ENCODE measurements at places on chromosomes 12 and 14.

- no peak for DNase-seq
Observed at GRCh38 chr14:64952598-64953309, 10.2 kb upstream of the GPX2 start.

DNA sequence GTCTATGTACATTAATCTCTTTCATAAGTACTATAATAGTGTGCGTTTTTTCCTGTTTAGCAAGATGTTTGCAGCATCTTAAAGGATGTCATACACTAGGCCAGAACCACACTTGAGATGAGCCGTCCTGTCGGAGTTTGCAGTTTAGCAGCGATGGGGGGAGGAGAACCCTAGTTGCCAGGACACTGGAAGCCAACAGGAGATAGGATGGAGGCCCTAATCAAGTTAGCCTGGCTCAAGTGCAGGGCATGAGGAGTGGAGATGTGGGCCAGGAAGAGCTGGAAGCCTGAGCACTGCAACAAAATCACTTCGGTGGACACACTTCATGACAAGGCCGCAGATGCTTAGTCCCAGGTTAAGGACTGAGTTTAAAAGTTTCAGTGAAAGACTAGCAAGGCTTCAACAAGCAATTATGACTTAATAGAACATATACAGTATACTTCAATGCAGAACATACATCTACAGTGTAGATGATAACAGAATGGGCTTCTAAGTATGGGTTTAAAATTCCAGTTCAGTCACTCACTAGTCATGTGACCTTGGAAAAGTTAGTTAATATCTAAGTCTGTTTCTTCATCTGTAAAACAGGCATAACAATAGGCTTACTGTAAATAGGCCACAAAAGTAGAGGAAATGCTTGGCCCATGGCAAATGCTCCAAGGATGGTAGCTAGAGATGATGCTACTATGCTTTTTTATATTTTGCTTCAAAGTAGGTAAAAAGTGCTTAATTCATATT, 77.1 kb downstream of the PTPN21 start:
- no peak for DNase-seq

- DNase-seq: no peak
Observed at GRCh38 chr12:80659512-80660063, 47.8 kb upstream of the MYF6 start.

DNA sequence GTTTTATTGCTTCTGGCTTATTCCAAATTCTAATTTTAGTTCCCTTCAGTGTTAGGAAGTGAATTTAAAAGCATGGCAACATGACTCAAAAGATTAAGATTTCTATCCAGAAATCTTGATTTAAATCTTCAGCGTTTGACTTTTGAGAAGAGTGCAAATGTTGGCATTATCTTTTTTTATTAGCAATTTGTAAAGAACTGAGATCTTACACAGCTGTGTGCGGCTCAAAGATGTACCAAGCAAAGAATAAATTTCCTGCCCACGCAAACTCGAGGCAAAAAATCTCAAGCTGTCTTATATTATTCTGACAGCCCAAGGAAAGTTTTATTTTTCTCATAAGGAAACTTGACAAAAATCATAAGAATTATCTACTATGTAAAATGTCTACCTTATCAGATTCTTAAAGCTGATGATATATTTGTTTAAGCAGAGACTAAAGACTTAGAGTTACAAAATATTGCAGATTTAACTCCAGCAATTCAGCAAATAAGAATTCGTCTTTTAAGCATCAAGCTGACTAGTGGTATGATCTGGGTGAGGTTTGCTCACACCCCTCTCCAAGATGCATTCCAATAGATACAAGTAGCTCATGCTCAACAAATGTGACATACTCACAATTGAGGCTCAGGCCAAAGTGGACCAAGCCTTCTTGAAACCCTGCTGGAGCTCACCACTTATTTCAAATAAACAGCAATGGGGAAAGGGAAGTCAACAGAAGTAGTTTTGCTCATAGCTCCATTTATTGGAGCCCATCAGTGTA, 47.4 kb upstream of the POC1B start:
- DNase-seq: no peak

DNA sequence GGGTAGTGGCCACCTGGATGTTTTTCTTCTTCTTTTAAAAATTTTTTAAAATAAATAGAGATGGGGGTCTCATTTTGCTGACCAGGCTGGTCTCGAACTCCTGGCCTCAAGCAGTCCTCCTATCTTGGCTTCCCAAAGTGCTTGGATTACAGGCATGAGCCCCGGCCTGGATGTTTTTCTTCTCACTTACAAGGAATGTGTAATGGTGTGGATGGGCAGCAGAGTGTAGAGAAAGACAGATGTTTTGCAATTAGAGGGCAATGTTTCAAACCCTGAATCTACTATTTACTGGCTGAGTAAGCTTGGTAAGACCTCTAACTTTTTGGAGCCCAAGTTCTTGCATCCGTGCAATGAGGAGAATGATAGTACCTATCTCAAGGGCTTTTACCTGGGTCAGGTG, 48.1 kb downstream of the ADCK1 start:
- no peak for DNase-seq

DNA sequence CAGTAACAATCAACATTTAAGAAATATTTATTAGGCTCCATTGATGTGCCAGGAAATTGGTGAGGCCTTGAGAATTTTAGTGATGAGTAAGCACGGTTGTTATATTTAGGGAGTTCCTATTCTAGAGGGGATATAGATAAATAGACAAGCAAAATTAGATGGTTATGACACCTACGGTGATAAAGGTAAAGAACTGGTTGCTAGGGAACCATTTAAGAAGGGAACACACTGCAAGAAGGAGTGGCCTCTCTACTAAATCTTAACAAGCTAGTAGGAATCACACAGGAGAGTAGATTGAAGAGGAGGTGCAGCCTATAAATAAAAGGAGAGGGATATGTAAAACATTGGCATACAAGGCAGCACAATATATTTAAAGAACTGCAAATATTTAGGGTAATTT, 155.2 kb downstream of the LRIG3 start:
- DNase-seq: no peak

GRCh38 chr12:121668750-121669520, 519 bp downstream of the MORN3 start:
- DNase-seq: no peak

DNA sequence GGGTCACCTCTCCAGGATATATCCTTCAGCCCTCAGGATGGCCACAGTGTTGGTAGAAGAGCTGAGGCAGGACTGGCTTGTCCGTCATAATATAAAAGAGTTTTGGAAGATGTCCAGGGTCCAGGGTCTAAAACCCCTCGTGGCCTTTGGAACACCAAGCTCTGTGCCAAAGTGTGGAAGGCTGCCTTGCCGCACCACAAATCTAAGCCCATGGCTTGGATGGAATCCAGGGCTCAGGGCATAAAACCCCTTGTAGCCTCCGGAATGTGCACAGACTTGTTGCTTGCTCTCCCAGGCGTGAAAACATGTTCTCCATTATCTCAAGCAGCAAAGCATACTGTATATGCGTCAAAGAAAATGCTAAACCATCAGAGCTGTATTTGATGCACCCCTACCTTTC, 46.7 kb downstream of the TNFAIP2 start:
- DNase-seq: no peak

DNA sequence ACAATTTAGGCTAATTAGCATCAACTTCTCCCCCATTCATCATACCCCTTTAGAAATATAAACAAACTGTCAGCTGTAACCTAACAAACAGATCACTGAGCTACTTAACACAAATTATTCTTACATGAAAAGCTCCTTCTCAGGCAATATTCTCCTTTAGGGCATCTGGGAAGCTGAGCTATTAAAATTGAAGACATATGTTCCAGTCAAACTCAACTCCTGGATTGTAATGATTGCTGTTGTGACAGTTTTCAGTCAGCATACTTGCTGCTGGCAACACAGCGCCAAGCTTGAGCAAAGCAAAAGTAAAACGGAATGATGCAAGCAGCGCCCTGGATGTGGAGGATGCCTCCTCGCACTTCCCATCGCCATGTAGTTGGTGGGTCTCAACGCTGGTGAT, 82.4 kb downstream of the SLC25A21 start:
- no peak for DNase-seq

- DNase-seq: peak; percentile 65
Observed at GRCh38 chr12:12885096-12885792, 6.1 kb upstream of the GPRC5A start.

GRCh38 chr12:26009593-26009992, 51.1 kb downstream of the RASSF8 start:
- no peak for DNase-seq

- no peak for DNase-seq
Observed at GRCh38 chr12:79927772-79928474, 7.0 kb downstream of the PPP1R12A start.

- DNase-seq: no peak
Observed at GRCh38 chr12:93741659-93742109, 64.5 kb downstream of the CRADD start.

DNA sequence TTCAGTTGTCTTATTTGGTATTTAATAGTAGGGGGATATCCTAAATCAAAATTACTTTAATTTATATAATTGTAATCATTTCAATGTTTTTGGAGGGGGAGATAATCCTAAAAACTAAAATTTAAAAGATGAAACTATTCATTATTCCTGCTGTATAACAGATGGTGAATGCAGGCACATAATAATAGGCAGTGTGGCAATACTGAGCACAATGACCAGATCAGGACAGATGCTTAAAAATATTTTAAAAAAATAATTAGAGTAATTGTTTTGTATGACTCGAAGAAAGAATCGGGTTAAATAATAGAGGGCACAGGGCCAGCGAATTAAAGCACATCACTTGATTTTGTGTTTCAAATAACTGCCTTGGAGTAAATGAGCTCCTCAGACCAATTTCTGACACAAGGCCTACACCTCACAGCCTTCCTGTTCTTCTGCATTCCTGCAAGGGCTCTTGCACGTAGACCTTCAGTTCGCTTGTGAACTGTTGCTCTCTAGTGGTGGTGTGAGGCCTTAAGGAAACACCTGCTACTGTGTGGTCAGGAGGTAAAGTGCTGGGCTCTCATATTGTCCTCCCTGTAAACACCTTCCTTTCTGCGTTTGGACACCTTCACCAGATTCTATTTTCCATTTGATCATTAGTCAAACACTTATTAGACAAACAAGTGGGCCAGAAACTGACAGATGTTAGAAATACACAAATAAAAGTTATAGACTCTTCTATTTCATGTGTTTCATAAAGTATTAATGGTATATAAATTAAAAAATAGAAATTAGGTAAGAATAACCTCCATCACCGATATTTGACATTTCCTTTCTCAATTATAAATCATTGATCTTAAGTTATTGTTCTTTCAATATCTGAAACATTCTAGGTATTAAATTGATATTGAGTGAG, 29.3 kb upstream of the KLRF1 start:
- DNase-seq: no peak

GRCh38 chr14:72332046-72332445, 399.8 kb downstream of the RGS6 start:
- DNase-seq: no peak

- no peak for DNase-seq
Observed at GRCh38 chr12:58412461-58413060, 471.2 kb downstream of the ATP23 start.

DNA sequence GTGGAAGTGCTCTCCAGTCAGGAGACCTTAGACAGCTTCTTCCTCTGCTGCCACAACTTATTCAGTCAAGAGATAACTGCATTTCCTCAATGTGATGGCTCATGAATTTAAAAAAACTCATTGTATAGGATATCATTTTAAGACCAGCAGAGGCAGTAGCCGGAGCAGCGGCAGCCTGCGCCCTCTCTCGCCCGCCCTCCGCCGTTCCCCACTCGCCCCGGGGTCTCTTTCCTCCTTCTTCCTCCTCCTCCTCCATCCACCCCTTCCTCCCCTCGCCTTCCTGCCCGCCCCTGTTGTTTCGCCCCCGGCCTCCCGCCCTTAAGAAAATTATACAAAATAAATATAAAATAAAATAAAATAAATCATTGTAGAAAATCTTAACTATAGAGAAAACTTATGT, 687.6 kb downstream of the FLRT2 start:
- DNase-seq: no peak

DNA sequence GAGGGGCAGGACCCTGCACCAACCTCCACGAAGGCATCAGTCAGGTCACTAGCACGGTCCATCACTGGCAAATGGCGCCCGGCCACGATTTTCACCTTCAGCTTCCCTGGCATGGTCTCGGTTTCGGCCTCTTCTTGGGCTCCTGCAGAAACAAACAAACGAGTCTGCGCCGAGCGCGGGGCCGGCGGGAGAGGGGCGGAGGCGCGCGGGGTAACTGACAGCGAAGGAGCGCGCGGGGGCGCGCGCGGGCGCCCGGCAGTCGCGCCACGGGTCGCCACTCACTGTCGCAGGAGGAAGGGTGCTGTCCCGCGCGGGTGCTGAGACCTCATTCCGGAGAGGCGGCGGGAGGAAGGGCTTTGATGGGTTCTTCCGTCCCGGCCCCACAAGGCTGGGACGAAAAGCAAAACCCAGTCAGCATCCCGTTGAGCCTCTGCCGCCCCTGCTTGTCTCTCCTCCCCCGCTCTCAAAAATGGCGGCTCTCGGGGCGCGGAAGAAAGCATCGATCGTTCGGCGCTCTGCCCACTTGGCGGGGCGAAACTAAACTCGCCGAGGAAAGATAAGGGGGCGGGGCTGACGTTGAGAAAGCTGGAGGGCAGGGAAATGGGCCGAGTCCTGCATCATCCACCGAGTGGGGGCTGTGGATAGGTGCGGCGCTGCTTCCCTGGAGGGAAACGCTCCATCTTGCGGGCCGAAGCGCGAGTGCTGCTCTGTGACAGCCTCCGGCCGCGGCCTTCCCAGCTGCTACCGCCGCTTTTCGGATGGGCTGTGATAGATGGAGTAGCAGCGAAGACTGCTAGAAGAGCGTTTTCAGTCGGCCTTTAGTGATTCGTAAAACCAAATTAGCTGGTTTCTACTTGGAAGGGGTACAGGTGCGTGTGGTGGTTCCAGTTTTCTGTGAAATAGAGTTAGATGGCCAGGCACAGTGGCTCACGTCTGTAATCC, at the start of gene C2CD5:
C2CD5 (minus strand) TSS at position 505 of the 942 bp plus-strand sequence; CDS start at position 113, 392 bp downstream.
- DNase-seq: peak; percentile 86

- DNase-seq: no peak
Observed at GRCh38 chr14:58309086-58309485, 10.7 kb downstream of the ARID4A start.

DNA sequence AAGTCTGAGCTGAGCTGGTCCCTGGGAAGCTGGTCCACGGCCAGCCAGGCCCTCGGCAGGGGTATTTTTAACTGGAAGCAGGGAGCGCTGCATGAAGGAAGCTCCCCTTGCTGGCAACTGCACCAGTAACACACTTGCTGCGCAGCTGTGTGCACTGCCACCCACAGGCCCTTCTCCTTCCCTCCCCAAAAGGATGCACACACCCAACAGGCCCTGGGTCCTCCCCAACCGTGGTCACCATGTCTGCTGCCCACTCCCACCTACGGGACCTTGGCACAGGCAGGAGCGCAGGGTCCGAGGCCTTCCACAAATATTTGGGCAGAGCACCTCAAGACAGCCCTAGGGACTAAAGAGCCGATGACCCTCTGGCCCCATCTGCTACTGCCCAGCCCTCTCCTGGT, 157.0 kb upstream of the PRMT8 start:
- no peak for DNase-seq

DNA sequence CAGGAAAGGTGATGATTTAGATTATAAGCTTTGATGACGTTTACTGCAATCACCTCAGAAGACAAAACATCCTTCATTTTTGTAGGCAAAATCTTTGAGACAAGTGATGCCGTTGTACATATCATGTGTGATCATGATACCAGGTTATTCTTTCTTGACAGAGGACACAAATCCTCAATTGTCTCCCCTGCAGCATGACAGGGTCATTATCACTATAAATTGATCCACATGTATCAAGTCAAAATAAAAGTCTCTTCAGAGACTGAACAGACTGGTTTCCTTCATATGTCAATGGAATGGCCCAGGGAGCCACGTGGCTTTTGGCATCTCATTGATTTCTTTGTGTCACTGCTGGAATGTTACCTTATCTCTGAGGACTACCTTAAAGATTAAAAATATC, 995.7 kb downstream of the FLRT2 start:
- DNase-seq: no peak
